ENCODE measurements at places on chromosomes 4 and X.

GRCh38 chr4:183182873-183183725 is 84.0 kb downstream of the WWC2 start:
- peak; percentile 72 for DNase-seq

- no peak for DNase-seq
Observed at GRCh38 chrX:11890836-11891514, 132.9 kb downstream of the MSL3 start.

GRCh38 chr4:3411676-3412075 is 30.1 kb upstream of the HGFAC start:
- DNase-seq: no peak

- DNase-seq: no peak
Observed at GRCh38 chrX:129961180-129962083, 21.0 kb upstream of the BCORL1 start.

DNA sequence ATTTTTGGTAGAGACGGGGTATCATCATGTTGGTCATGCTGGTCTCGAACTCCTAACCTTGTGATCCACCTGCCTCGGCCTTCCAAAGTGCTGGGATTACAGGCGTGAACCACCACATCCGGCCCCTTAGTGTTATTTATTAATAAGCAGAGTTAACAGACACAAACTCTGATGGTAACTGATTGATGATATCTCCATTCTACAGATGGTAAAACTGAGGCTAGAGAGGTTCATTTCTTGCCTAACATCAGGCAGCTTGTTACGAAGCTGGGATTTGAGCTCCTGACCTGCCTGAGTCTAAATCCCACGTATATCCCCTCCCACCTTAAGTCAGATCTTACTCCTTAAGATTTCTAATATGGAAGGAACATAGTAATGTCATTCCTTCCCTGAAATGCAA is 36.9 kb downstream of the TBC1D14 start:
- DNase-seq: no peak

GRCh38 chr4:139642364-139642763 is 23.3 kb upstream of the MGST2 start:
- no peak for DNase-seq

DNA sequence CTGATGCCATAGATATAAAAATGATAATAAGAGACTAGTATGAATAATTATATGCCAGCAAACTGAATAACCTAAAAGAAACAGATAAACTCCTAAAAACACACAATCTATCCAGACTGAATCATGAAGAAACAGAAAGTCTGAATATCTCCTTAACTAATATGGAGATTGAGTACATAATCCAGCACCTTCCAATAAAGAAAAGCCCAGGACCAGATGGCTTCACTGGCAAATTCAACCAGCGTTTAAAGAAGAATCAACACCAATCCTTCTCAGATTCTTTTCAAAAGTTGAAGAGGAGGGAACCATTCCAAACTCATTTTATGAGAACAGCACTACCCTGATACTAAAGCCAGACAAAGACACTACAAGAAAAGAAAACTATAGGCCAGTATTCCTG is 26.5 kb upstream of the RNF212 start:
- DNase-seq: no peak

- DNase-seq: peak; percentile 51
Observed at GRCh38 chr4:182752158-182752910, 164.9 kb downstream of the DCTD start.

DNA sequence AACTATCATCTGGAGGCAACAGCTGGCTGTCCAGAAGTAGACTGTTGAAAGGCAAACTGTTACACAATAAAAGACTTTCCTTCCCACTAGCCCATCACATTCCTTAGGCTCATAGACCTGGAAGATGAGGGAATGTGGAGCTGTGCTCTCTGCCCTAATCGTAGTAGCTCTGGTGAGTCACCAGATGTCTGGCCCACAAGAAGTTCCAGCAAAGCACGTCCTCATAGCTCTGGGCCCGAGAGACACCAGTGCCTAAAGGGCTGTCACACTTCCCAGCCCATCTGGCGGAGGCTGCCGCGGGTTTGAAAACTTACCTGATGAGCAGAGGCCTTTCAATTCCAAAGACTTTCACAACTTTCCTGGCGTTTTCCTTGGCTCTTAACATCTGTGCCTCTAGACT is 81.7 kb upstream of the STOX2 start:
- DNase-seq: no peak

DNA sequence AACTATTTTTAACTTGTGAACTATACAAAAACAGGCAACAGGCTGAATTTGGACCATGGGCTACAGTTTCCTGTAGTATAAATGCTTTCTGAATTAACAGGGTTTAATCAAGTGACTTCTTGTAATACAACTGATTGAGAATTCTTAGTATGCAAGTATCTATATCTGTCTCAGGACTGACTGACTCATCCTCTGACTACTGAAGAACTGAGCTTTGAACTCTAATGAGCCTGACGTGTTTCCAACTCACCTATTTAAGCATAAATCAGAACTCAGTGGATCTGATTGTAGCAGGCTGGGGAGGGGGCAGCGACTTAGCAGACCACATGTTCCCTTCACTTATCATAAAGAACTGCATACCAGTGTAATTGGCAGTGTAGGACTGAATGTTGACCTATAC is 7.8 kb downstream of the SPATA4 start:
- no peak for DNase-seq

- DNase-seq: no peak
Observed at GRCh38 chrX:13285693-13286092, 34.2 kb downstream of the ATXN3L start.

DNA sequence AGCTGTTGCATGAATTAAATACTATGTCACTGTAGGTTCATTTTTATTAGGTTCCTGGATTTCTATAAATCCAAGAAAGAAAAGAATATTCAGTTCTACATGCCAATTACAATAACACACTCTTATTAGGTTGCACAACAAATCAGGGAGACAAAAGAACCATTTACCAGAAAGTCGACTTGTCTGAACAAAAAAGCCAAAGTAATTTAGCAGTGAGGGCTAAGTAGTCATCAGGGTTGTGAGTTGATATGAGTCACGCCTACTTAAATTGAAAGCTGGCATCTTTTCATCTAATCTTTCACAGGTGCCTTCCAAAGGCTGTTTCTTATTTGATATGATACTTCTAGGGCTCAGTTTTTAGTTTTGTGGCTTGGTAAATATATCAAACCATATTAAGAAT is 25.4 kb upstream of the GNRHR start:
- peak; percentile 86 for DNase-seq

GRCh38 chr4:17132226-17132625 is 233.8 kb upstream of the LDB2 start:
- no peak for DNase-seq

- no peak for DNase-seq
Observed at GRCh38 chr4:114038762-114039387, 59.4 kb upstream of the ARSJ start.

GRCh38 chr4:152189451-152190179 is 346.3 kb downstream of the FBXW7 start:
- DNase-seq: no peak

DNA sequence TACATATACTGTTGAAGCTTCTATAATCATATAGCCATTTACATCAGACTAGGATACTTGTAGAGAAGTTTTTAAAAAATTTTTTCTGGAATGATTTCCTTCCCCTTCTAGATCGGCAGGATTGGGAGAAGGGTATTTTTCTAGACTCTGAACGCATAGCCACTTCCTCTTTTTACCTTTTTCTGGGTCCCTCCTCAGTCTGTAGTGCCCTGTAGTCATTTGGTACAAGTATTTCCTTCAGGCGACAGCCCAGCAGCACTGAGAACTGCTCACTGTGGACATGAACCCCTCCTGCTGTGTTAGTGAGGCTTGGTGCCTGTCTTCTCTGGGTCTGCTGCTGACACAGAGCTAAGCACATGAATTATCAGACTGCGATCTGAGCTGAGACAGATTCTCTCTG is 255.4 kb downstream of the ARHGAP10 start:
- no peak for DNase-seq

DNA sequence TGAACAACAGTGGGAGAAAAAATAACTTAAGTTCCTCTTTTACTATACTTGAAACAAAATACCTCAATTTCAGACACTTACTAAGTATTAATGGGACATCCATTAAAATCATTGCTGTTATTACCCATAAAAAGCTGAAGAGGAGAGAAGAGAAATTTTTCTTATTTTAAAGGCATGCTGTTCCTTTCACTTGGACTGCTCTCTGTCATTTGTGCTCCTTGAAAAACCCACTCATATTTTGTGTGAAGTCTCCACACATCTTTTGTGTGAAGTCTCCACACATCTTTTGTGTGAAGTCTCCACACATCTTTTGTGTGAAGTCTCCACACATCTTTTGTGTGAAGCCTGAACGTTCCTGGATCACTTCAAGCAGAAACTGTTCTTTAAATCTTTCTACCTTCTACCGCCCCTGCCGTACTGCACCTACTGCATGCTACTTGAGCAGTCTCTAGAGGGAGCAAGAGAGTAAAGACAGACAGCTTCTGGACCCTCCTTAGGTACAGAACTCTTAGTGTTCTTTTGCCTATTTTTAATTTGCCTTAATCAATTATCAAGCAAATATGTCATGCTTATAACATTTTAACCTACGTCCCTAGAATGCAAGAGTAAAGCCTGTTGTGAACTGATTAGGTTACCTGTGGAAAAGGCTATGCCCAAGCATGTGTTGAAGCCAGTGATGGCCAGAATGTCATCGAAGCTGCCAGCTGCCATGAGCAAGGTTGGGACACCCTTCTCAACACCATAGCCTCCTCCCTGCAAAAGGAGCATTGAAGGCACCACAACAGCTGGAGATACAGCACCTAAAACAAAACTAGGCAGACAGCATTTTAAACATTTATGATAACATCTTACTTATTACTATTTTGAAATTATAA is 27.1 kb upstream of the SLC9B1 start:
- DNase-seq: peak; percentile 19

GRCh38 chr4:85823295-85823694 is 348.3 kb downstream of the ARHGAP24 start:
- DNase-seq: no peak

GRCh38 chrX:56764153-56764974 is 35.3 kb downstream of the NBDY start:
- peak; percentile 33 for DNase-seq

DNA sequence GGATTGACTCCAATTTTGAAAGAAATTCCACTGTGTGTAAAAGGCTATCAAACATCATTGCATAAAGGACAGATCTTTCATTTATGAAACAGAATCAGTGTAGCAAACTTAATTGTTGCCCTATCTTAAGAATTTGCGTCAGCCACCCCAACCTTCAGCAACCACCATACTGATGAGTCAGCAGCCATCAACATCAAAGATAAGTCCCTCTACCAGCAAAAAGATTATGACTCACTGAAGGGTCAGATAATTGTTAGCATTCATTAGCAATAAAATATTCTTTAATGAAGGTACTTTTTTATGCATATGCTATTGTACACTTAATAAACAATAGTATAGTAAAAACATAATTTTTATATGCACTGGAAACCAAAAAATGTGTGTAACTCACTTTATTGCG is 15.8 kb upstream of the GRSF1 start:
- DNase-seq: no peak

DNA sequence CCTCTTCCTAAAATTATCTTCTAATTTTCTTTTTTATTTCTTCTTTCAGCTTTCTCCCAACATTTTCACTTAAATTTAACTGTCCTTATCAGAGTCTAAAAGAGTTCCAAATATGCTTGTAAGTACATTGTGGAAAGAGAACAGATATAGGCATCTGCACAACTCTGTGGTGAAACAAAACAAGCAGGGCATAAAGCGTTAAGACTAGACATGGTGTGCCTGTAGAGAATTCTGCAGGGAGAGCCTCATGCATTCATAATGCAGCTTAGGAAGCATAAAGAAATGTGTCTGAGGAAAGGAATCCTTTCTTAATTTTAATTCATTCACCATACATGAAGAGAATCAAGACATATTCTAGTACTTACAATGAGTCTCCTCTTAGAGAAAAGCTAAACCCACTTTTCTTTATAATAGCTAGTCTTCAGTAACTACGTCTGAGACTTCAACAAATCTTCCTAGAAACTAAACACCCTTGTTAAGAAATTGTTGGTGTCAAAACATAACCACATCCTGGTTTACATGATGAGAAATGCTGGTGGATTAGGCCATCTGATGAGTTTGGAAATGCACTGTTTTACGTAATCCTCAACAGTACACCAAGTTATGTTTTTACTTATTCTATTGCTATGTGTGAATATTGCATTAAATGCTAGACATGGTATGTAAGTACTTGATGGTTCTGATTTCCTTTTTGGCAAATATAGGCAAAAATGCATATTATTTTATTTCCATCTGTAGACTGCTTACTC is 307.8 kb upstream of the GIMD1 start:
- no peak for DNase-seq

DNA sequence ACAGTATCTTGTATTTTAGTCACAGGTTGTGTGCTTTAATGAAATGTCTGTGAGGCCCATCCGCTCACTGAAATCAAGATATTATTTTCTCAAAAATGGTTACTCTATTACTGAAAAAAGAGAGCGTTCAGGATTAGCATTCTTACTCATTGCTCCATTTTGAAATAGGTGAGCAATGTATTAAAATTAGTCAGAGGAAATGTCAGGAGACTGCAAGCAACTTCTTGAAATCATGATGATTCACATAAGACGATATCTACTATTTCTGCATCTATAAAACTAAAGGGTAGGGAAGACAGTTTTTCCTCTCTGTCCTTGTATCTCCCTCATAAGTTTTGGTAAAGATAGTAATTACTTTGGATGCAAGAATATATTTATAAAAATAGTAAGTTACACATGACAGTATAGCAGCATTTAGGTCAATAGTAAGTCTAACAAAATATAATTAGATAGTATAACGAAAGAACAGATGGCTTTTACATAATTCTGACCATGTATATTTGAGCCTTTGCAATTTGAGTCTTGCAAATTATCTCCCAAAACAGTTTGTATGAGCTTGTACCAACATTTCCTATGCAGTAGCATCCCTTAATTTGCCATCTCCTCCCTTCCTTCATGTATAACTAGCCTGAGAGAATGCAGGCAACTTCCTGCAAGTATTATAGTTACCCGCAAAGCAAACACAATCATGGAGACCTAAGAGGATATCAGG is 937.8 kb downstream of the PCDH7 start:
- no peak for DNase-seq

- no peak for DNase-seq
Observed at GRCh38 chrX:53445977-53446376, 11.8 kb upstream of the HSD17B10 start.

DNA sequence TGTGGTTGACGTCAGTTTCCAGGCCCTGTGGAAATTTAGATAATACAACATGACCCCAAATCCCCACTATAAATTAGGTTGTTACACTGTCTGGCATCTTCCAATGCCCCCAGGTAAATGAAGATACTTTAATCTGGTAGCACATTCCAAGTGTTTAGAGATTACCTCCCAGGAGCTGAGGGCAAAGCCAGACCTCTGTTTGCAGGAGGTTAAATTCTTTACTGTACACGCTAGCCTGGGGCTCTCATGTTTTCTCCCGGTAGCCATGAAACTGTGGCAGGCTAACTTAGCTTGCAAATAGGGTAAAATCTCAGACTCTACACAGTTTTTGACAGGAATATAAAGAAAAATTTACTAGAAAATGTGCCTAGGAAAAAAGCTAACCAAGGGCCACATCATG is 450.0 kb downstream of the PDGFC start:
- no peak for DNase-seq

DNA sequence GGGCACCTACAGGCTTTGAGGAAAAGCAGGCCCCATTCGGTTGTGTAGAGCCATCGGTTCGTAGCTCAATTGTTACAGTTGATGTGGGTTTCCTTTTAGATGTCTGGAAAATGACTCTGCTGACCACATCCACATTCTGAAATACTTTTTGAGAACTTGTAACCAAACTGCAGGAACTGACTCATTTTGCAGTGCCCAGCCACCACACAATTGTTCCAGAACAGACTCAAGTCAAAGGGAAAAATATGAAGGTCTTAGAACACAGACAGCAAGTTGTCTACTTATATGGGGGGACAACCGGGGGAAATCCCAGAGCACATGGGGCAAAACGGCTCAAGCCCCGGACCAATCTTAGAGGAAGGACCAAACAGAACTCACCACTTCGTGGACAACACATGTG is 557.6 kb upstream of the DIPK2B start:
- peak; percentile 78 for DNase-seq

Data from foreskin melanocyte (primary cell).